ENCODE measurements at places on chromosomes 3 and 15.

DNA sequence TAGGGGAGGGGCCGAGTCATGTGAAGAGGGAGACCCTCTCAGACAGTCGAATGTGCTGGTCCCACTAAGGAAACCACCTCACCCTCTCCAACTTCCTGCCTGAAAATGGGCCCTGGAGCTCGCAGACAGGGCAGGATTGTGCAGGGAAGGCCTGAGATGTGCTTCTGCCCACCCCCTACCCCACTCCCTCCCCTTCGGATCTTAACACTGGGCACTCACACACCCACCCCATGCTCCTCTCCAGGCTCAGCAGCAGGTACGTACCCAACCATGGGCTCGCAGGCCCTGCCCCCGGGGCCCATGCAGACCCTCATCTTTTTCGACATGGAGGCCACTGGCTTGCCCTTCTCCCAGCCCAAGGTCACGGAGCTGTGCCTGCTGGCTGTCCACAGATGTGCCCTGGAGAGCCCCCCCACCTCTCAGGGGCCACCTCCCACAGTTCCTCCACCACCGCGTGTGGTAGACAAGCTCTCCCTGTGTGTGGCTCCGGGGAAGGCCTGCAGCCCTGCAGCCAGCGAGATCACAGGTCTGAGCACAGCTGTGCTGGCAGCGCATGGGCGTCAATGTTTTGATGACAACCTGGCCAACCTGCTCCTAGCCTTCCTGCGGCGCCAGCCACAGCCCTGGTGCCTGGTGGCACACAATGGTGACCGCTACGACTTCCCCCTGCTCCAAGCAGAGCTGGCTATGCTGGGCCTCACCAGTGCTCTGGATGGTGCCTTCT is 20.0 kb downstream of the ATRIP start:
- peak overlapping the region; percentile 92 for H3K4me3 ChIP-seq
- H3K36me3 ChIP-seq: peaks cover 23% of the 10 kb centered on the region
- peaks cover 49% of the 10 kb centered on the region for H3K4me1 ChIP-seq
- DNase-seq: no peak
- H3K27me3 ChIP-seq: no peaks in the 10 kb centered on the region
- peak overlapping the region; percentile 93 for H3K27ac ChIP-seq

- H3K27ac ChIP-seq: no peak overlapping the region
- H3K4me1 ChIP-seq: peaks cover 5% of the 10 kb centered on the region
- peaks cover 8% of the 10 kb centered on the region for H3K27me3 ChIP-seq
- no peak for DNase-seq
- H3K36me3 ChIP-seq: no peaks in the 10 kb centered on the region
- H3K4me3 ChIP-seq: no peak overlapping the region
These were observed 75.7 kb downstream of the GAP43 start for GRCh38 chr3:115698851-115699591.

GRCh38 chr3:57078344-57078634 is 17.8 kb downstream of the SPATA12 start:
- no peak for DNase-seq
- H3K36me3 ChIP-seq: no peaks in the 10 kb centered on the region
- H3K27ac ChIP-seq: no peak overlapping the region
- peak overlapping the region; percentile 49 for H3K4me3 ChIP-seq
- H3K4me1 ChIP-seq: no peaks in the 10 kb centered on the region
- H3K27me3 ChIP-seq: peaks cover 69% of the 10 kb centered on the region

DNA sequence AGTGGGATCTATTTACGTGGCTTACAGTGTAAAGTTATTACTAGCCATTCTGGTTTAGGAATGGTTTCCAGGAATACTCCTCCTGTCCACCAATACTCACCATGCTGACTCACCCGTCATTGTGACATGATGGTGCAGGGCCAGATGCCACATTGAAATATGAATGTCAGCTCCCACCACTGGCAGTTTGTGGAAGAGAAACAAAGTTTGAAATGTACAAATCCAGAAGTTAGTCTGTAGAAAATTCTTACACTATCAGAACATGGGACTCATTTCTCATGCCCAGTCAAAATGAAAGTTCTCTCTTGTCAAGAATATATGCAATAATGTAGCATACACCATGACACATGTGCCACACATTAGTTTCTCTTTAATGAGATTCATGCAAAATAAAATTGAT is 14.4 kb upstream of the TSPAN3 start:
- H3K4me1 ChIP-seq: peaks cover 16% of the 10 kb centered on the region

DNA sequence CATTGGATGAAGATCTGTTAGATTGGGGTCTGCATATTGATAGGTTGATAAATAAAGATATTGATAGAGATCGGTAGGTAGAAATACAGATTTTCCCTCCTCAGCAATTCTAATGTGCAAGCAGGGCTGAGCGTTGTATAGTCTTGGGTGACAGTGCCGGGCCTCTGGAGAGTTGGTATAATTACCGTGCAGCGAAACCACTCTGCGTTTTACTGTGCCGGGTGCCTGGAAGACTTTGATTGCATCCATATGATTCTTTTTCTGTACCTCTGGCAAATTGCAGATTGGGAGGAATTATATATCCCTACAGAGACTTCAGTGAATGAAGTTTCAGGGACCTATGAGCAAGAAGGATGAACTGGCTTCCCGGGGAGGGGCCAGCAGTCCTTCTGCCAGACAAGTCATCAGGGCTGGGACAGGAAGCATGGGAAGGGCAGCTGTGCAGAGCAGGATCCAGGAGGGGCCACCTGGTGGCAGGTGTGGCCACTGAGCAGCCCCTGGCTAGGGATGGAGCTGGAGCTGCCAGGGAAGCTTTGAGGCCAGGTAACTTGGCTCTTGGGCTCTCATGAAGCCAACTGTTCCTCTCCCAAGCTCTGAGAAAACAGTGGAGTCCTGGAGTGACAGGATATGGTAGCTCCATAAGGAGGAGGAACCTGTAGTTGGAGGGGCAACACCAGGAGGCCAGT is 132.5 kb downstream of the APBA2 start:
- no peak for DNase-seq
- no peak overlapping the region for H3K4me3 ChIP-seq
- H3K36me3 ChIP-seq: no peaks in the 10 kb centered on the region

GRCh38 chr3:42736081-42736480 is 33.5 kb upstream of the HHATL start:
- no peaks in the 10 kb centered on the region for H3K4me1 ChIP-seq
- no peaks in the 10 kb centered on the region for H3K27me3 ChIP-seq
- H3K4me3 ChIP-seq: no peak overlapping the region
- no peak overlapping the region for H3K27ac ChIP-seq
- no peak for DNase-seq

DNA sequence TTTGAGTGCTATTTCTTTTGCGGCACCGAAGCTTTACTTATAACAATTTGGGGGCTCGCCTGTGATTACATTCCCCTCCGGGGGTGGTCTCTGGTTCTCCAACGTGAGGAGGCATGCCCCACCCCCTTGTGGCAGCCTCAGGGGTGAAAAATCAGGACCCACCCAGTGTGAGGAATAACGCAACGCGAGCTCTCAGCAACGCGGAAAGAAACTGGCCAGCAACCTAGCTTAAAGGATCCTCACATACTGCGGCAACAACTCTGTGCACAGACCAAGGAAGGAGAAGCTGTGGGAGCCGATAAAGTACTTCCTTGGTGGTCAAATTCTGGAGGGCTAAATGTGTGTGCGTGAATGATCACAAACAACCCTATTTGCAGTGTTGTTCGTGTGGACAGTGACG is 5.8 kb downstream of the IQCF1 start:
- H3K27ac ChIP-seq: no peak overlapping the region
- H3K27me3 ChIP-seq: peaks cover 68% of the 10 kb centered on the region
- DNase-seq: no peak

- DNase-seq: no peak
- no peaks in the 10 kb centered on the region for H3K4me1 ChIP-seq
- peaks cover under 1% of the 10 kb centered on the region for H3K36me3 ChIP-seq
- H3K4me3 ChIP-seq: no peak overlapping the region
- H3K27ac ChIP-seq: no peak overlapping the region
These were observed 141.0 kb downstream of the MYLK start for GRCh38 chr3:123743121-123743520.

GRCh38 chr3:45026038-45026437 is at the start of gene CLEC3B:
TSS of gene CLEC3B (plus strand) at chr3:45026303. CDS start at chr3:45026363, 60 bp downstream.
- peaks cover 2% of the 10 kb centered on the region for H3K4me1 ChIP-seq
- no peak within 1 kb of the TSS for H3K27ac ChIP-seq
- H3K4me3 ChIP-seq: no peak within 1 kb of the TSS
- peaks cover 30% of the 10 kb centered on the region for H3K27me3 ChIP-seq
- no peaks in the 10 kb centered on the region for H3K36me3 ChIP-seq

DNA sequence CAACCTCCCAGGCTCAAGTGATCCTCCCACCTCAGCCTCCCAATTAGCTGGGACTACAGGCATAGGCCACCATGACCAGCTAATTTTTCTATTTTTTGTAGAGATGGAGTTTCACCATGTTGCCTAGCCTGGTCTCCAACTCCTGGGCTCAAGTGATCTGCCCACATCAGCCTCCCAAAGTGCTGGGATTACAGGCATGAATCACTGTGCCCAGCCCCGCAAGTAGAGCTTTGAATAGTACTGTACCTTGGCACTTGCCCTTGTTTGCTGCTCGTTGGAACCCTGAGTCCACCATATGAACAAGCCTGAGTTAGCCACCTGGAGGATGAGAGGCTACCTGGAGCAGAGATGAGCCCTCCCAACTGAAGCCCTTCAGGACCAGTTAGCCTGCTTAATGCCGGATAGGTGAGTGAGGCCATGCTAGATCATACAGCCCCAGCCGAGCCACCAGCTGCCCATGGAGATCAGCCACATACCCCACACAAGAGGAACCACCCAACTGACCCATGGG is 267.9 kb downstream of the SHQ1 start:
- H3K4me3 ChIP-seq: no peak overlapping the region
- no peaks in the 10 kb centered on the region for H3K27me3 ChIP-seq
- H3K4me1 ChIP-seq: no peaks in the 10 kb centered on the region

- H3K27me3 ChIP-seq: no peaks in the 10 kb centered on the region
- peak overlapping the region; percentile 62 for H3K27ac ChIP-seq
- H3K4me3 ChIP-seq: peak overlapping the region; percentile 61
- H3K36me3 ChIP-seq: peaks cover 7% of the 10 kb centered on the region
- DNase-seq: peak; percentile 57
These were observed 6.0 kb upstream of the SRP14 start for GRCh38 chr15:40044717-40045571.

DNA sequence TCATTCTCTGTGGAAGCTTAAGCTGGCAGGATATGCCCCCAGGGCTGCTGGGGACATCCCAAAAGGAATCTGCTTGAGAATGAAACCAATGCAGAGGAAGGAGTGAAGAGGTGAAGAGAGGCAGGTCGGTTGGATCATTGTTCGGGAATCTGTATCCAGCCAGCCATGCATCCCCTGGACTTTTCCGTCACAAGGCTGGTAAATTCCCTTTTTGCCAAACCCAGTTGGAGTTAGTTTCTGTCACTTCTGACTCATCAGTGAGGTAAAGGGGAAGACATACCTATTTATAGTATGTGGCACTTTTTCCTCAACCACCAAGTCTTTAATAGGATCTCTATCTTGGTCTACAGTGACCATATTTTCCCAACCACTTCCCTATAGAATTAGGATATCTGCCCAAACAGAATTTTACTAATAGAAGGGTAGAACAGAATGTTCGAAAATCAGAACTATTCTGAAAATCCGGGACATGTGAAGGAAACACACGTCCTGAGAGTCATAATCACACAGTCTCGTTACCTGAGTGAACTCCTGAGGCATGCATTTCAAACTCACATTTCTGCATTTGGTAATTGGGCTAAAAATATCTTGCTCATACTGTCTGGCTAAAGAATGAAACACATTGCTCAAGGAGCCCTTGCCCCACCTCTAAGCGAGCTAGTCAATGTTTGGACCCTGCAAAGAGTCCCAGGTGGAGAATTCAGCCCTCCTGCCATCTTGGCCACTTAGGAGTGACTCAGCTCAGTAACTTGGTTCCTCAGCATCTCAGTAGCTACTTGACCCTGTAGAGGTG is 289.7 kb upstream of the ADAMTS9 start:
- no peaks in the 10 kb centered on the region for H3K27me3 ChIP-seq
- H3K36me3 ChIP-seq: no peaks in the 10 kb centered on the region
- no peak overlapping the region for H3K4me3 ChIP-seq
- no peak for DNase-seq

GRCh38 chr3:1381647-1382036 is 288.8 kb downstream of the CNTN6 start:
- no peaks in the 10 kb centered on the region for H3K4me1 ChIP-seq
- H3K27ac ChIP-seq: no peak overlapping the region
- no peaks in the 10 kb centered on the region for H3K36me3 ChIP-seq
- DNase-seq: no peak

DNA sequence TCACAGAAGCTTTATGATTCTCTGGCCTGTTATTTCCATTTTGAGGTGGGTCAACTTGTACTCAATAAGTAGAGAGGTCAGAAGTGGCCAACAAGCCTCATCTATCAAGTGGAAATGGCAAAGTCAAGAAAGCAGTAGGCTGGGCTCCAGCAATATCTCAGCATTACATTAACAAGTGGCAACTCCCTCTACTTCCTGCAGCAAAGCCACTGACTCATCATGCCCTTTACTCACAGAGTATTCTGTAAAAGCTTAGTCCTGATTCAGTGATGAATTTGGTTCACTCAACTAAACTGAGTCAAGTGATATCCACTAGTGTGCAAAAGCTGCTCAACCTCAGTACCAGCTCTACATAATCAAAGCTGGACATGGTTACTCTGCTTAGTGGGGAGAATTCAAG is 954.6 kb downstream of the EPHA3 start:
- no peak overlapping the region for H3K27ac ChIP-seq
- DNase-seq: no peak
- no peaks in the 10 kb centered on the region for H3K36me3 ChIP-seq
- no peaks in the 10 kb centered on the region for H3K4me1 ChIP-seq

GRCh38 chr3:197709135-197709534 is 27.6 kb downstream of the RUBCN start:
- DNase-seq: no peak
- peaks cover 26% of the 10 kb centered on the region for H3K4me1 ChIP-seq
- no peaks in the 10 kb centered on the region for H3K27me3 ChIP-seq

GRCh38 chr15:49323207-49323606 is 99.8 kb upstream of the FGF7 start:
- no peaks in the 10 kb centered on the region for H3K27me3 ChIP-seq
- H3K27ac ChIP-seq: peak overlapping the region; percentile 67
- DNase-seq: no peak

DNA sequence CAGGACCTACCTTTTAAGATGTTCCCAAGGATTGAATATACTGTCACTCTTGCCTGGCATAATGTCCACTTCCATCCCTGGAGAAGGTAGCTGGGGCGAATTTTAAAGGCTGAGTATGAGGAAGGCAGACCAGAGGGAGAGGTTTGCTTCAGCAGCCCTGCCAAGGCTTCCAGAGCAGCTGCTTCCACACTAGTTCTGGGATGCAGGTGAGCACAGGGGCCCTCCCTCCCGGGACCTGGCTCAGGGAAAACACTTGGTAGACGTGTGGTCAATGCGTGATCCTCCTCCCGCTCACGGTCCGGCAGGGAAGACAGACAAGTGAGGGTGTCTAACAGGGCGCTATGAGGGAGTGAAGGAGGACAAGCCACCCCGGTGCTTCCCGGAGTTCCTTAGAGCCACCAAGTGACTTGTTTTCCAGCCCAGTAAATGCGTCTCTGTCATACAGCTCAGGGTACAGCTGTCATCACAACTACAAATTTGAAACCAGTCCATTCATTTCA is 327.6 kb downstream of the ARRDC4 start:
- no peak for DNase-seq
- H3K36me3 ChIP-seq: no peaks in the 10 kb centered on the region
- H3K27ac ChIP-seq: no peak overlapping the region
- H3K4me3 ChIP-seq: no peak overlapping the region

GRCh38 chr15:61499376-61499775 is 270.3 kb upstream of the RORA start:
- H3K4me3 ChIP-seq: no peak overlapping the region
- no peak for DNase-seq
- H3K36me3 ChIP-seq: no peaks in the 10 kb centered on the region
- H3K27me3 ChIP-seq: peaks cover 60% of the 10 kb centered on the region
- H3K4me1 ChIP-seq: no peaks in the 10 kb centered on the region

Data from central memory CD8-positive, alpha-beta T cell (primary cell).